ENCODE measurements at places on chromosomes 11 and 22. TPM values are rescaled to one million over a fixed set of nuclear protein-coding genes. Genes with fewer than 3 reads are reported as not detected.

DNA sequence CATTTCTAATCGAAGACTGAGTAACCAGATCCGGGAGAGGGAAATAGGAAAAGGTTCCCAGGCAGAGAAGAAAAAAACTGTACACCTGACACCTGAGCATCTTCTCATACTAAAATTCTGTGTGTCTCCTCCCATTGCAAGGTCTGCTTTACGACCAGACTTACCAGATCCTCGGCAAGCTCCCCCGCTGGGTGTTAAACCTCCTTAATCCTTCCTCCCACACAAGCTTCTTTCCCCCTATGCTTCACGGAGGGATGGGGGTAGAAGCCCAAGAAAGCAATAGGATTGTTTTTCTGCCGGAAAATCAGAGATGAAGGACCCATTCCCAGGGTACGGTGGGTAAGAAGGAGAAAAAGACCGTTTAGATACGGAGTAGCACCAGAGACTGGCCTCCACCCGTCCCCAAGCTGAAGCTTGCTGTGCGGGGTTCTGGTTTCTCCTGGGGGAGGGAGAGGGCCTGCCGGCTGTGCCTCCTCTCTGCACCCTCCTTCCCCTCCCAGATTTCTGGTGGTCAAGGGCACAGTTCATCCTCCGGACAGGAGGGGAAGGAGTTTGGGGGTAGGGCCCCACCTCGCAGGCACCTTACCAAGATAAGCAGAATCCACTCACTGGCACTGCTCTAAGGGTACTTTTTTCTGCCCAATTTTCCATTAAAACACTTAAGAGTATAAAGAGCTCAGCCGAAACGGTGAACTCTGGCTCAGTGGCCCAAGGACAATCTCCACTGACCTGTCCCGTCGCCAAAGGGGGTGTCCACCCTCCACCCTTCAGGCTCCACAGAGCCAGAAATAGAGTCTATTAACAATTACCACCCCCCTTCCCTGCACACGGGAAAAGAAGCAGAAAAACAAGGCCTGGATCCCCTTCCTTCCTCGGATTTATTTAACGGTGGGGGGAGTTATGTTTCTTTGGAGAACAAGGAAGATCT is 1.2 kb downstream of the TOB2 start:
- H3K27me3 ChIP-seq: no peaks in the 10 kb centered on the region
- H3K4me1 ChIP-seq: peaks cover 24% of the 10 kb centered on the region
- peak overlapping the region; percentile 99 for H3K27ac ChIP-seq
- peaks cover 31% of the 10 kb centered on the region for H3K36me3 ChIP-seq
- peak; percentile 32 for DNase-seq

DNA sequence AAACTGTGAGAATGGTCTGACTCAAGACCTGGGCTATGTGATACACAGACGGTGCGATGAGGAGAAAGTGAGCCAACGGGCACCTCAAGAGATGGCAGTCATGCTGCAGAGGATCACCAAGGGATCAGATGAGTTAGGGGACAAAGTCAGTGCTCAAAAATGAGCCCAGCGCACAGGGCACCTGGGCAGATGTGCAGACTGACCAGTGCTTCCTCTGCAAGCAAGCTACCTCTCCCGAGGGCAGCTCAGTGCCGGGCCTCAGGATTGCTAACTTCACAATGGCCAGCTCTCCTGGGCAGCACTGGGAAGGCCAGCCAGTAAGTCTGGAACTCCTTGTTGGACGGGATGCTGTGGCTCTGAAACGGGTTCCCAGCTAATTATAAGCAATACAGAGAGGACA is 15.3 kb downstream of the HDHD5 start:
- peaks cover 52% of the 10 kb centered on the region for H3K36me3 ChIP-seq
- no peak for DNase-seq
- no peaks in the 10 kb centered on the region for H3K27me3 ChIP-seq
- no peak overlapping the region for H3K4me3 ChIP-seq
- no peak overlapping the region for H3K27ac ChIP-seq

DNA sequence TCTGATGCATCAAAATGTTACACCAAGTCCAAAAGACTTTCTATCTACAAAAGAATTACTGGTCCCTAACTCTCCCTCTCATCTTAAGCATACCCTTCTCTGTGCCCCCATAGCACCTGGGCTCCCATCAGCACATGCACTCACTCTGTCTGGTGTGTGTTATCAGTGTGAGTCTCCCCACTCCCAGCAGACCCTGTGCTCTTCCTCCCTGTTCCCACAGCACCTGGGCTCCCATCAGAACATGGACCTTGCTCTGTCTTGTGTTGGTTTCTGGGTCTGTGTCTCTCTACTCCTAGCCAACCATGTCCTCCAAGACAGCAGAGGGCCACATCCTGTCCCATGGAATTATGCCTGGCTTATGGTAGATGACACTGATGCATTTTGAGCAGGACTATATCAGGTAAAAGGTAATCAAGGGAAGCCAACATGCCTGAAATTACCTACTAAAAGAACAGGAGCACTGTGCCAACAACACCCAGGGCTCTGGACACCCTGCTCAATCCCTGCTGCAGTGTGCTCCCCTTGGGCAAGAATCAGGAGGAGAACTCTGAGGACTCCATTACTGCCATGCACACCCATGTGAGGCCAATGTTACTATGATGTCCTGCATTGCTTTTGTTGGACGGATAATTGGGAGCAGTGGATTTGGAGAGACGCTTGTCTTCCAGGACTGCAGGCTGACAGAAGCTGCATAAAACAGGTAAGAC is 34.3 kb downstream of the GAB4 start:
- no peak overlapping the region for H3K27ac ChIP-seq
- no peak for DNase-seq
- peaks cover 20% of the 10 kb centered on the region for H3K27me3 ChIP-seq
- peaks cover 55% of the 10 kb centered on the region for H3K36me3 ChIP-seq
- no peak overlapping the region for H3K4me3 ChIP-seq
- no peaks in the 10 kb centered on the region for H3K4me1 ChIP-seq

- DNase-seq: no peak
- H3K27me3 ChIP-seq: peaks cover 2% of the 10 kb centered on the region
- H3K36me3 ChIP-seq: peaks cover 6% of the 10 kb centered on the region
- H3K4me3 ChIP-seq: no peak overlapping the region
Measured at GRCh38 chr11:120330045-120330444, 4.9 kb downstream of the TLCD5 start.

DNA sequence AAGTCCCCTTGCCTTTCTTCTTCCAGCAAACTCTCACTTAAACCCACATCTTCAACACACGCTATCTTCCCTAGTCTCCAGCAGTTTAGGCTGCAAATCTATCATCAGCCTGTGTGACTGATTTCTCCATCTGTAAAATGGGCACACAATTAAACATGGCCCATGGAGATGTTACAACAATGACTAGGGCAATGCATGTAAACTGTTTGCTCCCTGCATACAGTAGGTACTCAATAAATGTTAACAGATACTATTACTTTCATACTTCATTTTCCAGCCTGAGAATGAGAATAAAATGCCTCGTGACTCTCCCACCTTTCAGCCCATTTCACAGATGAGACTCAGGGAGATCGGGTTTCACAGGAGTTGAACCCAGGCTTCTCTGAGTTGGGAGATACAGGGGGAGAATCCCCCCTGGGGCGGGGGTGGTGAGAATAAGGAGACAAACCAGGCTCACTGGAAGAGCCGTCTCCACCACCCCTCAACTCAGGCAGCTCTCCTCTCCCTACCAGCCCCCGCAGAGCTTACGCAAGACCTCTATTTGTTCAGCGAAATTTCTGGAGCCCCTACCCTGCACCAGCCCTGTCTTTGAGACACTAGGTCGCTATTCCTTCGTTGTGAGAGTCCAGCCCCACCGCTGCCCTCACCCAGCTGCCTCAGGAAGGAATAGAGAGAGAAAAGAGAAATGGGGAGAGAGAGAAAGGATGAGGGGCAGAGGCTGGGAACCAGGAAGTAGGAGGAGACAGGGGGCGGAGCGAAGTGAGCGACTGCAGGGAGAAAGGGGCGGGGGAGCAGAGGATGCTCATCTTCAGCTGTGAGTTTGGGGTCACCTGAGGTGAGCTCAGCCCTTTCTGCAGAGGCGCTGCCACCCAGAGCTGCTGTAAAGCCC is 42.1 kb upstream of the KLHL35 start:
- peak; percentile 85 for DNase-seq
- H3K27me3 ChIP-seq: no peaks in the 10 kb centered on the region
- peak overlapping the region; percentile 76 for H3K27ac ChIP-seq
- H3K36me3 ChIP-seq: no peaks in the 10 kb centered on the region
- peaks cover 22% of the 10 kb centered on the region for H3K4me1 ChIP-seq
- H3K4me3 ChIP-seq: peak overlapping the region; percentile 60

DNA sequence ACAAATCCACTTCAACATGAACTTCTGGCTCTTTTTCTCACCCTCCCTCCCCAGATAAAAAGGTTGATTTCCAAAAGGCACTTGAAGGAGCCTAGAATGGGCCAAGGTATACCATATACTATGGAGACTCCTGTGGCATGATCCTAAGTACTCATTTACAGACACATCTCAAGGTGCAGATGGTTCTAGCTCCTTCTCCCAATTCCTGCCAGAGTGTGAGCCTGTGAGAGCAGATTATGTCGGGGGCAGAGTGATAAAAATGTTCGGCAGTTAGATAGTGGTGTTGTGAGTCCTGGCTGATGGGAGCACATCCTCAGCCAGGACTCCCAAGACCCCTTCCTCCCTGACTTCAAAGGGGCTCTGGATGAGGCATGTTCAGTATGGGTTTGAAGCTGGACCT is 8.2 kb upstream of the SEC14L3 start:
- H3K27me3 ChIP-seq: peaks cover 5% of the 10 kb centered on the region
- no peak overlapping the region for H3K27ac ChIP-seq
- DNase-seq: no peak
- H3K36me3 ChIP-seq: no peaks in the 10 kb centered on the region

The EED gene
- total RNA-seq: 27.7 TPM

The SIRT3 gene
- 19.2 TPM for total RNA-seq

Measured in WTC11 (cell line).